ENCODE measurements at places on chromosomes 5 and 9.

DNA sequence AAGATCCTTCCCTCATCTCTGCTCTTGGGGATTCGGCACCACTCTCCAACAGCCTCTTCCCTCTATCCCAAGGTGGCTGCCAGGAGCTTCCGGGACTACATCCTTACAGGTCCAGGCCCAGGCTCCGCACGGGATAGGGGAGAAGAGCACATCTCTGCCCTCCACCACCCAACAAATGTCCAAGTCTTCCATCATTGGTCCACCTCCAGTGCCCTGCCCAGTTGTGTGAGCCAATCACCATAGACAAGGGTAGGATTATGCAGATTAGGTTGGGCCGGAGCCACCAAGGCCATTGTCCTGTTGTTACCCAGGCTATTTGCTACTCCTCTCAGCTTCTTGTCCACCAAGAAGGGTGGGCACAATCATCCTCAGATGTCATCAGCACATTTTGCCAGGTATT lies 9.1 kb downstream of the UNC5A start:
- DNase-seq, result no peak

- DNase-seq, result no peak
These were observed 155.2 kb downstream of the ADAMTSL1 start for GRCh38 chr9:18629136-18629535.

DNA sequence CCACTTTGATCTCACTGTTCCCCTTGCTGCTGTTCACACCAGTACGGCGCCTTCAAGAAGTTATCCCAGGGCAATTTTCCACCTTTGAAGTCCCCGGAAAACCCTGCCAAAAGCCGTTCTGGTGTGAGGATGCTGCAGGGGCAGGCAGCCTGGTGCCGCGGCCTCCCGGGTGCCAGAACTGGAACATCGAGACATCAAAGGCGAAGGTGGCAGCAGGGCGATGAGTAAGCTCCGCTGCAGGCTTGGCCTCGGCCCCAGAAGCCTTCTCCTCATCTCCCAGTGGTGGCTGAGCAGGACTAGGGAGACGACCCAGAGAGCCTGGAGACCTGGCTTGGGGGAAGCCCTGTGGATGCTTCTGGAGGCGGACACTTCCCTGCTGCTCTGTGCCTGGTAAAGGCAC lies 115.3 kb upstream of the MSX2 start:
- no peak for DNase-seq

DNA sequence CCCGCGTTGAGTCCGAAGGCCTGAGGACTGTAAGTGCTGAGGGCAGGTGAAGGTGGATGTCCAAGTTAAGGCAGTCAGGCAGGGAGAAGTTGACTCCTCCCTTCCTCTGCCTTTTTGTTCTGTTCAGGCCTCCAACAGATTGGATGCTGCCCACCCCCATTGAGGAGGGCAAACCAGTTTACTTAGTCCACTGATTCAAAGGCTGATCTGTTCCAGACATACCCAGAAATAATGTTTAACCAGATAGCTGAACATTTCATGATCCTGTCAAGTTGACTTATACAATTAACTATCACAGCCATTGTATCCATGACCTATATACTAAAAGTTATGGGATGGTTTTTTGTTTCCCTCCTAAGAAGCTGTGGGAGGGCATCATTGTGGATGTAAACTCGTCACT lies 8.3 kb upstream of the TEX48 start:
- no peak for DNase-seq

DNA sequence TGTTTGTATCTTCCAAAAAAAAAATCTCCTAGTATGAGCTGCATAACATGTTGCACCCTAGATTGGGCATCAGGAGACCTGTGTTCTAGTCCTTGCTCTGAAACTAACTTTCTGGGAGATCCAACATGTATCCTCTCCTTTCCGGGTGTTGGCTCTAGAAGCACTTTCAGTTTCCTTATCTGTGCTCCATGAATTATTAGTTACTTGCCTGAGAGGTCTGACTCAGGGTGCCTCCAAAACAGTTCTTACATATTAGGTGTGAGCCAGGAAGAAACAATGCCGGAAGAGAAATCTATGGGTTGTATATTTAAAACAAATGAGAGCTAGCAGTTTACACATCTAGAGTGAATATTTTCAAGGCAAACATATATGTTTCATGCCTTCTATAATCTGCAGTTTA lies 36.7 kb upstream of the SLC36A2 start:
- DNase-seq, result no peak

- DNase-seq, result no peak
These were observed 38.7 kb downstream of the PLEKHG4B start for GRCh38 chr5:130601-131131.

- no peak for DNase-seq
These were observed 82.6 kb upstream of the RASGRF2 start for GRCh38 chr5:80877592-80877991.

GRCh38 chr5:166562246-166562645 lies 1729.2 kb upstream of the WWC1 start:
- no peak for DNase-seq

DNA sequence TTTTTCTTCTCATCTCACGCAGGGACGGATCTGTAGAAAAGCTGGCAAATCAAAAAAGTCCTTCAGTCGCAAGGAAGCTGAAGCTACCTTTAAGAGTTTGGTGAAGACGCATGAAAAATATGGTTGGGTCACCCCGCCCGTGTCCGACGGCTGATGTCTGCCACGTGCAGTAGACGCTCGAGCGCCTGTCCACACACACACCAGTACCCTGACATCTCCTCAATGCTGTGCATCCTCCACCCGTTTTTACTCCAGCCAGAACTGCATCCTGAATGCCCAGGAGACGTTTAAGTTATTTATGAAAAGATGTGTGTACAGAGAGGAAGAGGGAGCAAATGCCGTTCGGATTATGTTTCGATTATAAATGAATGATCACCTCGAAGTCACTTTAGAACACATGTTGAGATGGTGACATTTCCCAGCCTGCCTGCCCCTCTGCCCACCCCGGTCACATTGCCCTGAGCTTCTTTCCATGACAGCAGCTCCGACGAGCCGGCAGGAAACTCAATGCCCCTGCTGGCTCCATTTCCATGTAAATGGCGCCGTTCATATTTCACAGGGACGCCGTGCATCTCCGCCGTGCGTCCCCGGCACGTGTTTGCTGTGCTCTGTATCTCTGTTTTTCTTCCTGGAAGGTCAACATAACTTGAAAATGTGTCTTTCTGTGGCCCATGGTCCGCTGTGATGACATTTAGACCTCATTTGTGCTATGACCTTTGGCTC lies 42.7 kb downstream of the UBE2QL1 start:
- DNase-seq, result no peak

GRCh38 chr9:37408933-37409710 lies 13.4 kb upstream of the GRHPR start:
- no peak for DNase-seq

DNA sequence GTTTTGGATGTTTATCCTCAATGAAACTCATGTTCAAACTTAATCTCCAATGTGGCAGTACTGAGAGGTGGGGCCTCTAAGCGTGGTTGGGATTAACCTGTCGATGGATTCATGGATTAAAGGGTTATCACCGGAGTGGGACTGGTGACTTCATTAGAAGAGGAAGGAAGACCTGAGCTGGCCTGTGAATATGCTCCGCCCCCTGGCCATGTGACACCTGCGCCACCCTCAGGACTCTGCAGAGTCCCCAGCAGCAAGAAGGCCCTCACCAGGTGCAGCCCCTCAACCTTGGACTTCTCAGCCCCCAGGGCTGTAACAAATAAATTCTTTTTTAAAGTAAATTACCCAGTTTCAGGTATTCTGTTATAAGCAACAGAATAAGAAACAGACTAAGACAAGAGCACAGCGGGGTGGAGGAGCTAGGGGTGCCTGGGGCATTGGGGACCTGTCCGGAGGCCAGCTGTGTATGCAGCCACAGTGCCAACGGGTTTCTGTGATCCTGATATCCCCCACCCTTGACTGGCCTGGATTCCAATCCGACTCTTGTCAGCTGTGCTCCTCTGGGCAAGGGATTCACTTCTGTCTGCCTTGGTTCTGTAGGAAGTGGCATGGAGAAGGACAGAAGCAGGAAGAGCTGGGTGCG lies 3.2 kb upstream of the MAPK9 start:
- DNase-seq, result no peak

- no peak for DNase-seq
These were observed 119.7 kb upstream of the TARS1 start for GRCh38 chr5:33321026-33321425.

- DNase-seq, result no peak
These were observed 77.0 kb downstream of the RAD23B start for GRCh38 chr9:107360098-107360497.

GRCh38 chr5:107483231-107484024 lies 187.3 kb downstream of the EFNA5 start:
- no peak for DNase-seq

DNA sequence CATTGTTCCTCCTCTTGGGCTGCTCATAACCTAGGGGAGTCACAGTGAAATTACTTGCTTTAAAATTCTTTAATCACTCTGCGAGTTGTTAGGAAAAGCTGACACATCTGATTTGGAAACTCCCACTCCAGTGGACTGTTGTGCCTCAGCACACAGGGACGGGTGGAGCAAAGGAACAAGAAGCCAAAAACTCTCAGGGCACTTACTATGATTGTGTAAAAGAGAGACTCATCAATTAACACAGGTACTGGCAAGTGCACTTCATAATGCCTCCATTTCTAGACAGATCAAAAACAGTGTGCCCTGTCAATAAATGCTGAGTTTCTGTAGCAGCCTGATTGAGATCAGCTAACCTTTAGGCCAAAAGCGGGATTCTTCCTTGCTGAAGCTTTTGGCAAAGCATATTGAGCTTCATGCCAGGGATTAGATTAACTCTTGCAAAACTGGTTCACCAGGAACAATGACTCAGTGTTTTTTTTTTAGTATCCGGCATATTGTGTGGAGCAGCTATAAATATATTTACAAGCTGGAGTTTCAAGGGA lies 55.9 kb downstream of the TMC1 start:
- DNase-seq, result no peak

DNA sequence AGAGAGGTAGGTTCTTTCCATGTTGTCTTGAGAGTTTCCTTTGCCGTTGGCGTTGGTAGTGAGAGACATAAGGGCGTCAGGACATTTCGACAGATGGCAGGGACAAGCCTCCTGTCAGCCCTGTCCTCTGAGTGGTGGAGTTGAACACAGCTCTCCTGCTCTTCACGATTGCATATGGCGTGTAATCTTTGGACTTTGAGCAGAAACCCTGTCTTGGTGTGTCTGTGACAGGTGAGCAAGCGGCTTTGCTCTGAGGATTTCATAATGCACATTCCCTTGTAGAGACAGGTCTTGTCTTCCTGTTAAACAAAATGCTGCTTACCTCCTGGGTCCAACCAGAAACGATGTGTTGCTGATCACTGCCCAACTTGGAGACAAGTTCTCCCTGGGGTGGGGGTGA lies 146.5 kb downstream of the NXNL2 start:
- no peak for DNase-seq

DNA sequence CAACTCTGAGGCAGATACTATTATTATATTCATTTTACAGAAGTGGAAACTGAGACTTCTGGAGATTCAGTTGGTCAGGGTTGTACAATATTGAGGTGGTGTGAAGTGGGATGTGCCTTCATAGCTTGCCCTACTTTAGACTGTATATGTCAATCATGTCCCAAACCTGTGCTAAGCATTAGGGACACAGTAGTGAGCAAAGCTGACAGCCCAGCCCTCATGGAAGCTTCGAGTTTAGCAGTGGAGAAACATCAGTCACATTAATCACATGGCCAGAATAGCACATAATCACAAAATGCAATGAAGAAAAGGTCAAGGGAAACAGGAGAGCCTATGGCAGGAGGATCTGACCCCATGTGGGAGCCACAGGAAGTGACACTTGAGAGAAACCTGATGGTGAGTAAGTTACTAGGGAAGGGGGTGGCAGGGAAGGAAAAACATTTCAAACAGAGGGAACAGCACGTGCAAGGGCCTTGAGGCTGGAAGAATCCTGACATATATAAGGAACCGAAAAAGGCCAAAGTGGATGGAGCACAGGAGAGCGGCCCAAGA lies 20.5 kb upstream of the RALGPS1 start:
- no peak for DNase-seq

DNA sequence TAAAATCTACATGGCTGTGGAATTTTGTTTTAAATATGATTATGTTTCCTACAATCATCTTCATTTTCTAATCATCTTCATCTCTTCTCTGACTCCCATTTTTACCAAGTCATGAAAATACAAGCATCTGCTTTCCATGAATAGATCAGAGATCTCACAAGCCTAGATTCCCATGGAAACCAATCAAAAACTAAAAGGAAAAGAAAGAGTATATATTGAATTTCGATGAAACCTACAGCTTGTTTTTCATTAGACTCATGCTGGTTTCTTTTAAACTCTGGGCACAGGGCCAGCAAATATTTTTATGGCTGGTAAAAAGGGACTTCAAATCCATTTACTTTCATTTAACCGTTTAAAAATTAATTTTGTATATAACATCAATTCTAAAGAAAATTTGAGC lies 51.2 kb downstream of the INVS start:
- no peak for DNase-seq

DNA sequence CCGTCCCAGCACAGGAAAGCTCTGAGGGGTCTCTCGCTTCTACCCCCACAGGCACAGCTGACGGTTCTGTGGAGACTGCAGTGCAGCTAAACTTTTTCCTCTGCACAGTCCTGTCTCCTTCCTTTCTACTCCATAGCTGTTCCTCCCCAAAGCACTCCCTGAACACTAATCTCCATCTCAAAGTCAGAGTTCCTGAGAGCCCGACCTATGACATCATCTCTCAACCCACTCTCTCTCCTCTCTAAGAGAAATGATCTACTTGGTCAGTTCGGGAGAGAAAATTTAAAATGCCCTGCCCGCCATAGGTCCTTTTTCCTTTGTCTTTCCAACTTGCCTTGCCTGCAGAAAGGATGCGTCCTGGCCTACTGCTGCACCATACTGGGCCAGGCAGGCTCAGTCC lies 90.6 kb downstream of the FANCC start:
- DNase-seq, result no peak

GRCh38 chr5:142795251-142795650 lies 25.1 kb downstream of the ARHGAP26 start:
- DNase-seq, result no peak

DNA sequence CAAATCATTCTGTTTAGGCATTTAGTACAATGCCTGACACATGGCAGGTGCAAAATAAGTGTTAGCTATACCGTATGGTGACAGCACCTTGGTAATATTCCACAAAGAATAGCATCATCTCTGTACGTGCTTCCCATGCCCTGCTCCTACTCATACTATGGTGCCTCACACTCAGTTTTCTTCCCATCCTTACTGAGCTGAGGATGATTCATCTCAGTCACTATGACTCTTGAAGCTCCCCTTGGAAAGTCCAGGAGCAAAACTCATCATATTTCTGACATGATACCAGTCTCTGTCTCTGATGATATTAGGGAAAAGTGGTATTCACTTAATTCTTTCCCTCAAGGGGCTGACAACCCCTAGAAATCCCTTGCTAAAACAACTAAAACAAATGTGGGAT lies 423.3 kb downstream of the EFNA5 start:
- no peak for DNase-seq

DNA sequence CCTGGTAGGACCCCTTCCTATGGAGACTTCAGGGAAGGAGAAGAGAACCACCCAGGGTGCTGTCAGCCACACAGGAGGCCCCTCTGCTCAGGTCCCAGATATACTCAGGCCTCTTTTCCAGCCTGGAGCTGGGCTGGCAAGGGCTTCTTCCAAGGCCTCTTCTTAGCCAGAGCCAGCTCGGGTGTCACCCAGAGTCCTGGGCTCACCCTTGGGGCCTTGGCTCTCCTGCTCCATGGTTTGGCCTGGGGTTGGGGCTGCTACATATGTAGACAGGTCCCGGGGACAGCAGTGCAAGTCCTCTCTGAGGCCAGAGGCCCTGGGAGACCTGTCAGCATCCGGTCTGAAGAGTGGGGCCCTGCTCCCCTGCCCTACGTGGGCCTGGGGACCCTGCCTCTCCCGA lies 22.8 kb downstream of the PAEP start:
- no peak for DNase-seq

- DNase-seq, result no peak
These were observed 176.1 kb downstream of the PCSK1 start for GRCh38 chr5:96256795-96257470.

Measured in DMS79 treated with DMSO at 0.1 percent for 48 hours (cell line).